ENCODE measurements at places on chromosomes 6 and 20. TPM values are rescaled to one million over a fixed set of nuclear protein-coding genes. Genes with fewer than 3 reads are reported as not detected.

The NKX2-2 gene
- total RNA-seq: not detected

- DNase-seq: no peak
These were observed 122.2 kb upstream of the TFAP2D start for GRCh38 chr6:50591135-50591534.

The GLP1R gene
- not detected for total RNA-seq

DNA sequence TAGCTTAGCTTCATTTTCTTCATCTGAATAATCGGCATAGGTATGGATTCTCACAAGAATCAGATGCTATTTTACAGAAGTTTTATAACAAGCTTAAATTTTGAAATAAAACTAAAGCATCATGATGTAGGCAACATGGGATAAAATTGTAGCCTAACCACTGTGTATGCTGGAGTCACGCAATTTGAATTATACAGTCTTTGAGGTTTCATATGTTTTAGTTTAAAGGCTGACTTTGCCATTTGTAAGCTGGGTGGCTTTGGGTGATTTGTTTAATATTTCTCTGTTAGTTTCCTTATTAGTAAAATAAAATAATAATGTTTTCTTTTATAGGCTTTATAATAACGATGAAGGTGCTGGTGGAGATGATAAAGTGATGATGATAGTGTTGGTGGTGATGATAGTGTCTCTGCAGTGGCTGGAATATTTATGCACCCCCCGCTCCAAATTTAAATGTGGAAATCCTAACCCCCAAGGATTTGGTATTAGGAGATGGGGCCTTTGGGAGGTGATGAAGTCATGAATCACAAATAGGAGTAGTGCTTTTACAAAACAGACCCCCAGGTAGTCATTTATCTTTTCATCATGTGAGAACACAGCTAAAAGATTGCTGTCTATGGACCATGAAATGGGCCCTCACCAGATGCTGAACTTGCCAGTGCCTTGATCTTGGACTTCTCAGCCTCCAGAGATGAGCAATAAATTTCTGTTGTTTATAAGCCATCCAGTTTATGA, 42.0 kb downstream of the DOK5 start:
- no peak for DNase-seq

GRCh38 chr20:48718786-48719578, 108.8 kb downstream of the PREX1 start:
- DNase-seq: no peak

The SLC22A16 gene
- not detected for total RNA-seq

The KCNK15 gene
- total RNA-seq: not detected

The CEP85L gene
- total RNA-seq: 87.6 TPM

The HTR1B gene
- not detected for total RNA-seq

The DNAAF9 gene
- 6.7 TPM for total RNA-seq

Data from T-helper 17 cell (primary cell).